ENCODE measurements at places on chromosomes 7 and 10. TPM values are rescaled to one million over a fixed set of nuclear protein-coding genes. Genes with fewer than 3 reads are reported as not detected.

GRCh38 chr7:152597507-152597906 lies 78.4 kb downstream of the XRCC2 start:
- no peak for DNase-seq

DNA sequence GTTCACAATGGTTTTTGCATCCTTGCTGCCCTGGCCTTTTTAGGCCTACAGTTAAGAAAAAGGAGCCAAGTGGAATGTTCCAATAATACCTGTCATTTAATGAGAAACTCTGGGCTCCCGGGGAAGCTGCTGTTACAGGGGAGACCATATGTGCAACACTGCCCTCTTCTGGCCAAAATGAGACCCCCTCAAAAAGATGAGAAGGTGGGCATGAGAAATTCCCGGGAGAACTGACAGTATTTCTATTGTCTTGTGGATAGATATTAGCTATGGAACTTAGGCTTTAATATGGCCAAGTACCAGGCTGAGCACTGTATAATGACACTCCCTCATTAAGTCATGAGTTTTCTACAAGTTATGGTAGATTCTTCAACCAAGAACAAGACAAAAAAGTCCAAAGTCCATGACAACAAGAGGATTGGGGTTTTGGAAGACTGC lies 99.4 kb downstream of the CCDC3 start:
- peak; percentile 68 for DNase-seq

DNA sequence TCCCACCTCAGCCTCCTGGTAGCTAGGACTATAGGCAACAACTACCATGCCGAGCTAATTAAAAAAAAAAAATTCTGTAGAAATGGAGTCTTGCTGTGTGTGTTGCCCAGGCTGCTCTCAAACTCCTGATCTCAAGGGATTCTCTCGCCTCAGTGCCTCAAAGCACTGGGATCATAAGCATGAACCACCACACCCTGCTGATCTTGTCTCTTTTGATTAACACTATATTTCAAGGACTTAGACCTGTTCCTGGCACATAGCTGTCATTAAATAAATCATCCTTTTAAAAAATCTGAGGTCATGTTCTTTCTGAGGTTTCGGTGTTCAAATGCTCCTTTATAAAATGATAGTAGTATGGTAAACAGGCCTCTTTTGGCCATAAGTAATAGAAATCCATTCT lies 4.8 kb downstream of the PALS2 start:
- DNase-seq, result no peak

DNA sequence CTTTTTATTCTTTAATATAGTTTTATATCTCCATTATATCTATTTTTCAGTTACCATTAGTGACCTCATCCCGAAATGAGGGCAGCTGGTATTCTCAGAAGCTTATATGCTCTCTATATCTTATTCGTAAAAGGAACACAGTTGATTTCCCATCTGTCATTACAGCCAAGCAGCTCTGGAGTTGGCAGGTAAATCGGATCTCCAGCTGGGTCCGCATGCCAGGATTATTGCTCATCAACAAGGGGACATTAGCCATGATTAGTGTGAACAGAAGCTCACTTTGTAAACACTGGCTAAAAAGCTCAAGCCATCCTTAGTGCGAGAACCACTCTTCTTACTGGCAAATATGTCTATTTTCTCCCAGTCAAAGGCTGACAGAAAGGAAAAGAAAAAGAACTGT lies 180.3 kb downstream of the NPSR1 start:
- DNase-seq, result no peak

VIPR2 gene
- polyA plus RNA-seq, result 3.0 TPM

Data from right renal pelvis (tissue), 4 donors.